ENCODE measurements at places on chromosomes 7 and 10. TPM values are rescaled to one million over a fixed set of nuclear protein-coding genes. Genes with fewer than 3 reads are reported as not detected.

CD36 gene
- polyA plus RNA-seq = 0.75 TPM

WIPF3 gene
- 17.6 TPM for polyA plus RNA-seq

HMX2 gene
- polyA plus RNA-seq = 18.3 TPM

FAM25A gene
- not detected for polyA plus RNA-seq

KLLN gene
- polyA plus RNA-seq = 0.24 TPM

RELN gene
- 35.1 TPM for polyA plus RNA-seq

LRRN3 gene
- polyA plus RNA-seq = 7.2 TPM

HOXA2 gene
- not detected for polyA plus RNA-seq

AKR1D1 gene
- polyA plus RNA-seq = not detected

OLAH gene
- not detected for polyA plus RNA-seq

RAB19 gene
- 0.75 TPM for polyA plus RNA-seq

LMOD2 gene
- not detected for polyA plus RNA-seq

UBTD1 gene
- 9.8 TPM for polyA plus RNA-seq

HPSE2 gene
- polyA plus RNA-seq = 4.5 TPM

Measured in brain (organoid and tissue), 16 donors.